ENCODE measurements at places on chromosomes 4 and X.

- no peak overlapping the region for H3K4me3 ChIP-seq
- no peaks in the 10 kb centered on the region for H3K27me3 ChIP-seq
- no peak overlapping the region for H3K27ac ChIP-seq
Measured at GRCh38 chr4:13169731-13170525, 314.2 kb downstream of the RAB28 start.

DNA sequence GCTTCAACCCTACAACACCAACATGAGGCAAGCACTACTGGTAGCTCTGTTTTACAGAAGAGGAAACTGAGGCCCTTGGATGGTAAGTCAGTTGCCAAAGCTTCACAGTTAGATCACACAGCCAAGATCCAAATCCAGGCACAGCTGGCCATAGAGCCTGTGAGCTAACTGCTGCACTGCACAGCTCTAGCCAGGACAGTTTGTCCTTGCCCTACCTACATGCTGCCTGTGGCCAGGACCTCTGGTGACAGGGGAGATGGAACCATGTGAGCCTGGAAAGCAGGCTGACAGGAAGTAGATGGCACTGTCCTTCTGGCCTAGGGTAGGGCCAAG, 257.8 kb downstream of the FBXW7 start:
- peaks cover 2% of the 10 kb centered on the region for H3K4me1 ChIP-seq
- no peak overlapping the region for H3K4me3 ChIP-seq
- no peak overlapping the region for H3K27ac ChIP-seq
- no peaks in the 10 kb centered on the region for H3K36me3 ChIP-seq
- DNase-seq = no peak

DNA sequence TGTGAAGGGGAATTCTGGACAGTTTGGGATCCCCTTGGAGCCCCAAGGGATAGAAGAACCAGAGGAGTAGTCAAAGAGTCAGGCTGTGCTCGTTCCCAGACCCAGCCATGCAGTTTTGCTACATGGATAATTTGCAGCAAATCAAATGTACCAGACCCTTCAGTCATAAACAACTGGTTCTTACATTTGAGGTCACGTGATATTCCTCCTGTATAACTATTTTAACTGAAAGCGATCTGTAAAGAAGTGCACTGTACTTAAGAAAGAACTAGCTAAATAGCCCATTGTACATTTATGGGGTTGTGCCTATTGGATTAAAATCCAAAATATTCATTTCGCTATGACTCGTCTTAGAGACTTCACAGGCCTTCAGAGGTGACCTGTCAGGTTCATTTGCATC, 550.2 kb upstream of the TENM3 start:
- no peaks in the 10 kb centered on the region for H3K27me3 ChIP-seq
- H3K4me3 ChIP-seq = no peak overlapping the region
- no peak for DNase-seq
- no peak overlapping the region for H3K27ac ChIP-seq
- H3K4me1 ChIP-seq = peaks cover 19% of the 10 kb centered on the region

DNA sequence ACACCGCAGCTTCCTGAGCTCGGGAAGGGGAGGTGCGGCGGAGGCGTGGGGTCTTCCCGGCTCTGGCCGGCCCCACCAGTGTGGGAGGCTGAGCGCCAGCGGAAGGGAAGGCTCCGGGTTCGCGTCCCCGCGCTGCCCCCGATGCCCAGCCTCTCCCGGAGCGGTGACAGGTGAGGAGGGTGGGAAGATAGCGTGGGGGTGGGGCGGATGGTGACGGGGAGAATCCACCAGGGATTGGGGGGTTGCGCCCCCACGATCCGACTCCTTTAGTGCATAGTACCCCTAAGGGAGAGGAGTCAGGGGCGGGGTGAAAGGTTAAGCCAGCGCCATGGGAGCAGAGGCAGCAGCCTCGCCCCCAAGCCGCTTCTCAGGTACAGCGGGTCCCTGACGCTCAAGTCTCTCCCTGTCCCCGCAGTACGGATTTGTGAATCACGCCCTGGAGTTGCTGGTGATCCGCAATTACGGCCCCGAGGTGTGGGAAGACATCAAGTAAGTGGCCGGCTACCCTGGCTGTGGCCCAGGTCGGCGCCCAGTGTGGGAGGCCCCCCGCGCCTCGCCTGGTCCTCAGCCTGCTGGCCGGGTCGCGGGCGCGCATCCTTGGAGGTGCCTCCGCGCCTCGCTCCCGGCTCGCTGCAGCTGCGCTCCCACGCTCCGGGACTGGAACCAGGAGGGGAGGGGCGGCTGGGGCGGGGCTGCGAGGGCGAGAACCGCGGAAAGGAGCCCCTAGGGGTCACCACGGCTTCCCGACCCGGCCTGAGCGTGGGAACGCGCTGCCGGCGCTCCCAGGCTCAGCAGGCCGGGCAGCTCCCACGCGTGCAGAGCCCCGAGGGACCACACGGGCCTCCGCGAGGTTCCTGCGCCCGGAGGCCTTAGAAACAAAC, 791 bp downstream of the GUCY1B1 start:
- no peaks in the 10 kb centered on the region for H3K4me1 ChIP-seq
- peak overlapping the region; percentile 72 for H3K27ac ChIP-seq
- peak; percentile 47 for DNase-seq
- peak overlapping the region; percentile 88 for H3K4me3 ChIP-seq
- no peaks in the 10 kb centered on the region for H3K36me3 ChIP-seq

DNA sequence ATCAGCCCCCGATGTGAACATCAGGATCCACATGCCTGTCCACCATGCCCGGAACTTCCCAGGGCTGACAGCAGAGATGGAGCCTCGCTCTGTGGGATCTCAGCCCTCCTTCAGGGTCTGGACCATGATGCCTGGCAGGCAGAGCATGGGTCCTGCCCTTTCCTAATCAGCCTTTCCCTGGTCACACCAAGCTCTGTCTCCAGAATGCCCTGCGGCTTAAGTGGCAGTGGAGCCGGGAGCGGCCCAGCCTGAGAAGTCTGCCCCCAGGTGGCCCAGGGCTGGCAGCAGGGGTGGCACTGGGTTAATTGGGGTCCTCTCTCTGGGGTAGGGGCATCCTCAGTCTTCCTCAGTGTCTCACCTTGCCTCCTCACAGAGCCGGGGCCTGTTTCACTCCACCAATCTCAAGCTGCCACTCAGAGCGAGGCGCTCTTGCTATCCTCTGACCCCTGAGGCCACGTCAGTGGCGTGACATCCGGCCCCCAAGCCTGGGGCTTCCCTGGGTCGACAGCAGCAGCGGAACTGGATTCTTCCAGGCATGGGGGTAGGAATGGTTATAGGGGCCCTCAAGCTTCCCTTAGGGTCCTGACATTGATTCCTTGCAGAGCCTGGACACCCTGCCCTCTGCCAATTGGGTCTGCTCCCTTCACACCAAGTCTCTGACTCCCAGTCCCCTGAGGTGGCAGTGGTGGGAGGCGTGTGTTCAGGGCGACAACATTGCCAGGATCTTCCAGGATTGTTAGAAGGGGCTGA, 20.8 kb upstream of the TMEM185A start:
- no peak overlapping the region for H3K4me3 ChIP-seq
- no peaks in the 10 kb centered on the region for H3K4me1 ChIP-seq
- no peak for DNase-seq
- H3K27me3 ChIP-seq = peaks cover 17% of the 10 kb centered on the region

GRCh38 chr4:5572114-5572513, 136.2 kb downstream of the EVC2 start:
- no peak overlapping the region for H3K4me3 ChIP-seq
- no peak for DNase-seq

GRCh38 chr4:155781249-155781831, 22.5 kb downstream of the GUCY1B1 start:
- no peak overlapping the region for H3K27ac ChIP-seq
- H3K27me3 ChIP-seq = no peaks in the 10 kb centered on the region
- no peak overlapping the region for H3K4me3 ChIP-seq
- peaks cover 3% of the 10 kb centered on the region for H3K36me3 ChIP-seq

GRCh38 chrX:147737690-147738089, 174.0 kb upstream of the FMR1 start:
- H3K27me3 ChIP-seq = no peaks in the 10 kb centered on the region
- no peak for DNase-seq
- H3K4me1 ChIP-seq = no peaks in the 10 kb centered on the region
- no peak overlapping the region for H3K27ac ChIP-seq

DNA sequence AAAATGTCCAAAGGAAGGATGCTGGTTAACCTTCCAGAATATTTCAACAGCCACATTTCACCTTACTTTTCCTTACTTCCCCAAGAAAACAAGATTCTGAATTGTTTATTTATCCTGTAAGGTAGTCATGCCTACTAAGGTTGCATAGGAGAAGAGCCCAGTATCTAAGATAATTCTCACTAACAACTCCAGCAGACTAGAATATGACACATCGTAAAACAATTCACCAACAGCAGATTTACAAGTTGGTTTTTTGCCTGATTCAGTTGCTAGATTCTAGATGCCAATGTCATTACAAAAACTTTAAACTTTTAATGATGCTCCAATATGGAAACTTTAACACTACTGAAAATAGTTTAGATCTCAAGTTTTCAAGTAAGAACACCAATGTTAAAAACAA, 176.4 kb downstream of the IL13RA2 start:
- no peak overlapping the region for H3K27ac ChIP-seq
- no peaks in the 10 kb centered on the region for H3K36me3 ChIP-seq
- H3K27me3 ChIP-seq = no peaks in the 10 kb centered on the region
- no peak for DNase-seq

DNA sequence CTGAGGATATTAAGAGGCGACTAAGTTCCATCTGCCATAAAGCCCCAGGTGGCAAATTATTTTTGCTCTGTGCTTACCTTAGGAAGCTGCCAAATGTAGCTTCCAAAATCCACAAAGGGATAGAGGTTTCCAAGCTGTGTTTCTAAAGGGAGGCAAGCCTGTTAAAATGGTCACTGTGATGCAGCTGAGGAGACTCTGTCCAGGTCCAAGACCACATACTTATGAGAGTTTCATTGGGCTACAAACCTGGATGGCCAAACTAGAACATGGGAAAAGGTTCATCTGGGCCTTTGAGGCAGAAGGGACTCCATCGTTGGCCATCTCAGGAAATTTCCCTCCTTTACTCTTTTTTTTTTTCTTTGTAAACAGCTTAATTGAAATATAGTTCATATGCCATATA, 306.9 kb upstream of the FGF13 start:
- no peaks in the 10 kb centered on the region for H3K36me3 ChIP-seq
- H3K27me3 ChIP-seq = no peaks in the 10 kb centered on the region
- no peak for DNase-seq
- H3K4me3 ChIP-seq = no peak overlapping the region

- no peak overlapping the region for H3K4me3 ChIP-seq
- H3K36me3 ChIP-seq = no peaks in the 10 kb centered on the region
- H3K4me1 ChIP-seq = no peaks in the 10 kb centered on the region
- H3K27ac ChIP-seq = no peak overlapping the region
Measured at GRCh38 chr4:7121866-7122653, 54.2 kb upstream of the GRPEL1 start.

- H3K36me3 ChIP-seq = no peaks in the 10 kb centered on the region
- DNase-seq = no peak
- no peak overlapping the region for H3K4me3 ChIP-seq
- no peak overlapping the region for H3K27ac ChIP-seq
- peaks cover 9% of the 10 kb centered on the region for H3K27me3 ChIP-seq
- no peaks in the 10 kb centered on the region for H3K4me1 ChIP-seq
Measured at GRCh38 chrX:15358533-15358932, 23.2 kb upstream of the PIGA start.

GRCh38 chr4:164734484-164734883, 19.4 kb upstream of the SMIM31 start:
- no peaks in the 10 kb centered on the region for H3K27me3 ChIP-seq
- no peaks in the 10 kb centered on the region for H3K4me1 ChIP-seq
- no peaks in the 10 kb centered on the region for H3K36me3 ChIP-seq
- no peak overlapping the region for H3K4me3 ChIP-seq
- no peak overlapping the region for H3K27ac ChIP-seq

DNA sequence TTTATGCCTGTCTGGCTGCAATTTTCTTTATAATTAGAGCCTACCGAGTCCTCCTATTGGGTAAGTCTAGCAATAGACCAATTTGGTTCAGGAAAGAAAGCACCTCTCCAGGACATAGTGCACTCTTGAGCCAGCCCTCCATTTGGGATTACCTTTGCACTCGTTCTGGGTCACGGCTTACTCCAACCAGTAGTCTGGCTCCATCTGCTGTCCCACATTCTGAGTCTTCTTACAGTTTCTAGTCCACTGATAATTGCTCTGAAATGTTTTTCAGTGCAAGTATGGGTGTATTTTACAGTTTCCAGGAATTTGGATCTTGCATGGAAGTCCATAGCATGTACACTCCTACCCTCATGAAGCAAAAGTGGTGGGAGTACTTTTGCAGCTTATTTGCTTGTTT, 34.8 kb upstream of the USP51 start:
- no peak for DNase-seq
- no peak overlapping the region for H3K27ac ChIP-seq
- H3K4me3 ChIP-seq = no peak overlapping the region
- H3K4me1 ChIP-seq = no peaks in the 10 kb centered on the region

DNA sequence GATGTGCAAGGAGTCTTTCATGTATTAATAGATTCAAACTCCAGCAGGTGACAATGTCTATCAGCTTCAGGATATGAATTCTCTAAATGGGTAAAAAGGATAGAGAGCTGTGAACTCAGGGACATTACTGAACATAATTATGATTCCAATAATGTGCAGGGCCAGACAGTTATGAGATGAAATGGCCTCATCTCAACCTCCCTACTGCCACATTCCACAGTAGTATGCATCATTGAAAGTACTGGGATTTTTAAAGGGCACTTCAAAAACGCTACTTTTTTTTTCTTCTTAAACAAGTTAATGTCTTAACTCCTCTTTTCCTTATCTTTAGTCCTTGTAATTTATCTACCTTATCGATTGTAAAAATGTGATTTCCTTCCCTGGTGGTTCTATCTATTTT, 202.0 kb downstream of the APBB2 start:
- no peaks in the 10 kb centered on the region for H3K27me3 ChIP-seq
- no peak overlapping the region for H3K4me3 ChIP-seq
- DNase-seq = no peak
- H3K4me1 ChIP-seq = no peaks in the 10 kb centered on the region
- H3K36me3 ChIP-seq = no peaks in the 10 kb centered on the region

GRCh38 chrX:13522811-13523210, 46.6 kb upstream of the EGFL6 start:
- DNase-seq = no peak
- H3K36me3 ChIP-seq = no peaks in the 10 kb centered on the region
- H3K27ac ChIP-seq = no peak overlapping the region
- H3K4me1 ChIP-seq = no peaks in the 10 kb centered on the region

DNA sequence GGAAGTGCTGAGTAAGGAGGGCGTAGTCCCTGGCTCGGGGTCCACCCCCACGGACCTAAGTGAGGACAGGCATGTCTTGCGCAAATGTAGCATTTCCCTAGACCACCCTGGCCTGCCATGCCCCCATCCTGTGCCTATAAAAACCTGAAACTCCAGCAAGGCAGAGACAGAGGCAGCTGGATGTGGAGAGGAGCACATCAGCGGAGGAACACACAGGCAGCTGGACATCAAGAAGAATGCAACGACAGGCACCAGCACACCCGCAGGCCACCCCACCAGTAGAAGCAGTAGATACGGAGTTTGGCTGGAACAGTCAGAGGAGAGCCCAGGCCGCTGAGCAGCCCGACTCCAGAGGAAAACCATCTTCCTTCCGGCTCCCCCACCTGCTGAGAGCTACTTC, 345.9 kb downstream of the FSTL5 start:
- H3K27ac ChIP-seq = no peak overlapping the region
- H3K36me3 ChIP-seq = no peaks in the 10 kb centered on the region
- no peaks in the 10 kb centered on the region for H3K4me1 ChIP-seq
- H3K4me3 ChIP-seq = no peak overlapping the region
